Psoas muscle (tissue), 8 donors: ENCODE measurements at places on chromosomes 7 and 10.

DNA sequence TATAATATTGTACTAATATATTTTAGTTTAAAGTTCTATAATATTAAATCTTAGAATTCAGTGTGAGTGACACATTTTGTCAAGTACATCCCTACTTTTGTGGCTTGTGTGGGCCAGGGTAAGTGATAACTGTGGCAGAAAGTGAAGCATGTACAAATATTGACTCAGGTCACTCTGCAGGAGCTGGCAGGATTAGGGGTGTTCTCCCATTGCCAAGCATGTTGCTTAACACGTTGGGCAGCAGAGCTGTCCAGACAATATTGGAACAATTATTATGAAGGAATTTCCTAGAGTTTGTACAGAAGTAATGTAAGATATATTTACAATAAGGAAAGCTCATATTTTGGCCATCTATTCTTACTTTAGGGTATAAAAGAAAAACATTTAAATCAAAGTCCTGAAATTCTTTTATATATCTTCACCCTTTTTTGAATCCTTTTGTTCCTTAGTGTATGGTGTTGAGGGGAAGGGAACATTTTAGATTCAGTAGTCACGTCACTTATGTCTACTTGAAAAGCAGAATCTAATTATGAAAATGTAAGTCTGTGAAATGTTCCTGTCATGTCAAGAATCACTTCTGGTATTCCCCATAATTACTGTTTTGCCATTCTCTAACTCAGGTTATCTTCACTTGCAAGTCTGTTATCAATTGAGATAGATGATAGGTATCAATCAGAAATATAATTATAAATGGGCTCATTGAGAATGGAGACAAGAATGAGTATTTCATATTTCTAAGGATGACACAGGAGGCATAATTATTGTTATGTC is 4.0 kb downstream of the HDAC9 start:
- DNase-seq, result peak; percentile 58
- H3K4me3 ChIP-seq, result peak overlapping the region; percentile 69
- H3K36me3 ChIP-seq, result no peaks in the 10 kb centered on the region
- peaks cover 52% of the 10 kb centered on the region for H3K4me1 ChIP-seq

DNA sequence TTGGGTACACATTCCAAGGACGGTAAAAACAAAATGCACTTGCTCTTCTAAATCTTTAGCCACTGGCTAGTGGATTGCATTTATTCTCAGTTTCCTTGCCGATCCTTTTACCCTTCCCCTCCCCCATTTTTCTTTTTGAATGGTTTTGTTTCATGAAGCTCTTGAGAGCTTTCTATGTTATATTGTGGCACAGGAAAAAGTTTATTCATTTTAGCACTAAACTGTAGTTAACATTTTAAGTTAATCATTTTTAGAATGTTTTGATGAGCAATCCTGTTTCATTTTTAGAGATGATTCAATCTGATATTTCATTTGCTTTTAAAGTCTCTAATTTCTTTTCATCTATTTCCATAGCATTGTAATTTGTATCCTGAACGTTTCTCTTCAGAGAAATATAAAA is 24.0 kb downstream of the ZEB1 start:
- peak overlapping the region; percentile 3 for H3K4me3 ChIP-seq
- H3K27me3 ChIP-seq, result no peaks in the 10 kb centered on the region
- H3K27ac ChIP-seq, result peak overlapping the region; percentile 37
- DNase-seq, result no peak
- no peaks in the 10 kb centered on the region for H3K36me3 ChIP-seq
- peaks cover 70% of the 10 kb centered on the region for H3K4me1 ChIP-seq

GRCh38 chr7:112159351-112159750 is 46.8 kb downstream of the DOCK4 start:
- H3K36me3 ChIP-seq, result no peaks in the 10 kb centered on the region
- H3K27me3 ChIP-seq, result no peaks in the 10 kb centered on the region
- no peak overlapping the region for H3K4me3 ChIP-seq
- H3K27ac ChIP-seq, result no peak overlapping the region
- DNase-seq, result no peak
- H3K4me1 ChIP-seq, result peaks cover 40% of the 10 kb centered on the region

DNA sequence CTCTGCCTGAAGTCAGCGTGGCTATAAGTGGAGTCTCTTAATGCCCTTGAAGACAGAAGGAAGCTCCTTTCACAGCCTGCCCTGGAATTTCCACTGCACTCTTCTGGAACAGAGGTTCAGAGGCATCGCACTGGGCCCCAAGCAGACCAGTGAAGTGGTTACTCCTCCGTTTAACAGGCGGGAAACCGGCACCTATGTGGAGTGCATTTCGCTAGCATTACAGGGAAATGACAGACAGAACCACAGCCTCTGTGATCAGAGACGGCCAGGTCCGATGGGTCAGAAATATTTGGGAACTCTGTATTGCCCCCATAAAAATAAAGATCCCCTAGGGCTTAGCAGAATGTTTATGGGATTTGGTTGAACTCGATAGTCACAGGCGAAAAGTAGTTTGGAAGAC is 406.9 kb upstream of the PRKCQ start:
- no peaks in the 10 kb centered on the region for H3K27me3 ChIP-seq
- H3K36me3 ChIP-seq, result no peaks in the 10 kb centered on the region
- no peak for DNase-seq
- no peak overlapping the region for H3K4me3 ChIP-seq

GRCh38 chr7:134891262-134891695 is 95.0 kb upstream of the AGBL3 start:
- no peaks in the 10 kb centered on the region for H3K27me3 ChIP-seq
- H3K27ac ChIP-seq, result peak overlapping the region; percentile 47
- DNase-seq, result peak; percentile 88
- peak overlapping the region; percentile 70 for H3K4me3 ChIP-seq

- DNase-seq, result no peak
- H3K27me3 ChIP-seq, result no peaks in the 10 kb centered on the region
- peaks cover 11% of the 10 kb centered on the region for H3K4me1 ChIP-seq
- H3K36me3 ChIP-seq, result no peaks in the 10 kb centered on the region
Observed at GRCh38 chr10:44466236-44466635, 81.3 kb upstream of the CXCL12 start.

GRCh38 chr10:103859161-103860086 is 4.0 kb upstream of the SH3PXD2A start:
- DNase-seq, result no peak
- H3K4me1 ChIP-seq, result peaks cover 8% of the 10 kb centered on the region
- H3K36me3 ChIP-seq, result no peaks in the 10 kb centered on the region

DNA sequence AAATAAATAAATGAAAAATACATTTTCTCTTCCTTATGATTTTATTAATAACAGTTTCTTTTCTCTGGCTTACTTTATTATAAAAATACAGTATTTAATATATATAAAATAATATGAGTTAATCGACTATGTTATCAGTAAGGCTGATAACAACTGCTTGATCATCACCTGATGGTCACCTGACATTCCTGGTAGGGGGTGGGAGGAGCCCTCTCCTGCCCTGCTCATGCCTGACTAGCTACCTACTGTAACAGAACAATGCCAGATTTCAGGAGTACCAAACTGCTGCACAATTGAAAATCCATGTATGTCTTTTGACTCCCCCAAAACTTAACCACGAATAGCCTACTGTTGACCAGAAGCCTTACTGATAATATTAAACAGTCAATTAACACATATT is 1.3 kb upstream of the APBB1IP start:
- no peaks in the 10 kb centered on the region for H3K36me3 ChIP-seq
- H3K27me3 ChIP-seq, result peaks cover 19% of the 10 kb centered on the region
- no peak for DNase-seq
- no peak overlapping the region for H3K27ac ChIP-seq

DNA sequence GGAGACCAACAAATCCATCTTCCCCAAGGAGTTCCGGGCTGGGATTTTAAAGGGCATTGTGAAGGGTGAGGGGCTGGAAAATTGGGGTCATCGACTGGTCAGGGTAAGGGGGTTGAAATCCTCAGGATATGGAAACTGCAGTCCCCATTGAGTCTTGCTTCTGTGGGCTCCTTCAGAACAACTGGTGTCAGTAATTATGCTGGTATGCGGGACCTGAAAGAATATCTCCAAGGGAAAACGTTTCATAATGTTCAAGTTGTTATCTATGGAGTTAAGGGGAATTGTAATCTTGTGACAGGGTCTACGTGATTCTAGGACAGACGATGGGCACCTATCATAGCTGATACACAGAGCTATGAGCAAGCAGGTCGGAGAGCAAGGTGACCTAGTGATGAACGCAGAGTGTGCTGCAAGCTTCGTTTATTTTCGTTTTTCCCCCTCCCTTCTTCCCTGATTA is 494 bp upstream of the RHBDD2 start:
- peak overlapping the region; percentile 63 for H3K27ac ChIP-seq
- H3K27me3 ChIP-seq, result no peaks in the 10 kb centered on the region
- DNase-seq, result no peak
- H3K4me1 ChIP-seq, result peaks cover 17% of the 10 kb centered on the region
- peaks cover 2% of the 10 kb centered on the region for H3K36me3 ChIP-seq
- peak overlapping the region; percentile 77 for H3K4me3 ChIP-seq

DNA sequence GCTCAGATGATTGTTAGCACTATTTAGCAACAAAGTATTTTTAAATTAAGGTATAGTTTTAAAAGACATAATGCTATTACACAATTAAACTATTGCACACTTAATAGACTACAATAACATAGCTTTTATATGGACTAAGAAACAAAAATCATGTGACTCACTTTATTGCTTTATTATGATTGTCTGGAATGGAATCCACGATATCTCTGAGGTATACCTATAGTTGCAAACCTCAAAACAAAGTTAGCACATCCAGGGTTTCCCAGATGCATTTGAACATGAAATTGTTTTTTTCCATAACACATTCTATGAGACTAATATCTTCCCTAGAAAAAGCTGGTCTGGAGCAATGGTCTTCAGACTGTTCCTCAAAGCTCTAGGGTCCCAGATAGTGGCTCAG is 18.3 kb upstream of the RPEL1 start:
- no peak for DNase-seq
- H3K27me3 ChIP-seq, result no peaks in the 10 kb centered on the region
- H3K27ac ChIP-seq, result peak overlapping the region; percentile 89
- peaks cover 27% of the 10 kb centered on the region for H3K4me1 ChIP-seq
- no peaks in the 10 kb centered on the region for H3K36me3 ChIP-seq
